ENCODE measurements at places on chromosomes 5 and 9.

DNA sequence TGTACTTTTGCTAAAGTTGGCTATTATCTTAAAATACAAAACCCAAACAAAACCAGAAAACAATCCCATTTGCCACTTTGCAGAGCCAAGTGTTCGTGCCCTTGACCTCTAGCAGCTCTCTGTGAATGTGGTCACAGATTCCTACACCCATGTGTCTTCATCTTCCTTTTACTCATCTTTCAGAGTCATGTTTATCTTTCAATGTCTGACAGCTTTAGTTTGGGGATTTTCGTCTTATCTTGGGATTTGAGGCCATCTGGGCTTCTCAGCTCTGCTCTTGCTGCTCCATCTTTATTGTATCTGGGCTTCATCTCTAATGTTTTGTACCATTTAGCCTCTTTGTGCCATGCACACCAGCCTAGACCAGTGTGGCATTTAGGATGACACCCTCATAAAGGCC, 81.0 kb downstream of the DAPK1 start:
- DNase-seq = no peak

DNA sequence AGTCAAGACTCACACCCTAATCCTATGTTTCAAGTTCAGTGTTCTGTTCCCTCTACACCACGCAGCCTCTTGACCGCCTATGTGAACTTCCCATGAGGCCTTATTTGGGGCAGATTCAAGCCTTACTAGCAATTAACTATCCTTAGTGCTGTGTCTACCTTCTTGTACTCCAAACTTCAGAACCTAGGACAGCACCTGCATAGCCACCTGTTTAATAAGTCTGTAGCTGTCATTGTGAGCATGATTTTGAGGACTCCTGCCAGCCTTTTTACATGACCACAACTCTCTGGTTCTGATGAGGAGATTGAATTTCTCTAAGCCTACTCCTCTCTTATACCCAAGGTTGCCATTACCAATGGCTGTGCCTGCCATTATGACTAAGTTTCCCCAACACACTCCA, 50.8 kb upstream of the PCSK1 start:
- DNase-seq = no peak

GRCh38 chr5:579211-579610, 32.9 kb upstream of the CEP72 start:
- no peak for DNase-seq

DNA sequence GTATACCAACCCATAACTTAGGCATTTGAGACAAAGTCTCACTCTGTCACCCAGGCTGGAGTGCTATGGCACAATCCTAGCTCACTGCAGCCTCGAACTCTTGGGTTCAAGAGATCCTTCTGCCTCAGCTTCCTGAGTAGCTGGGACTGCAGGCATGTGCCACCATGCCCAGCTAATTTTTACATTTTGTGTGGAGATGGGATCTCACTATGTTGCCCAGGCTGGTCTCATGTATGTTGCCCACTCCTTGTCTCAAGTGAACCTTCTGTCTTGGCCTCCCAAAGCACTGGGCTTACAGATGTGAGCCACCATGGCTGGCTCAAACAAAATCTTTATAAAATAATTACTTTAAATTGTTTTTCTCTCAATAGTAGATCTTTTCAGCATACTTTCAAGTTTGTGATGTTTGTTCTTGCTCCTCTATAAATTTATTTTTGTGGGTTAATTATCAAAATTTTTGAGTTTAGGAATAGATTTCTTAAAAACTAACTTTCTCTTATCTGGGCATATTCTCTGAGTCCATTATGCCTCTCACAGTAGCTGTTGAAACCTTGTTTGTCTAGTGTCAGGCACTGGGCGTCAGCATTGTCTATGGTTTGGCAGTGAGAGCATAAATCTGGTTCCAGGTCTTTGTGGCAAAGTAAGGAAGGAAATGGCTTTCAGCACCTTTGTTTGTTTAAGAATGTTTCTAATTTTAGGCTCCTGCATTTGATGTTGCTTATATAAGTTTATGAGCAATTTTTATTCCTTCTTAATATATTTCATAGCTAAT, 38.7 kb downstream of the NLN start:
- DNase-seq = no peak

GRCh38 chr5:95910521-95910920, 51.1 kb downstream of the ELL2 start:
- no peak for DNase-seq

GRCh38 chr5:107257885-107258520, 412.7 kb downstream of the EFNA5 start:
- no peak for DNase-seq

DNA sequence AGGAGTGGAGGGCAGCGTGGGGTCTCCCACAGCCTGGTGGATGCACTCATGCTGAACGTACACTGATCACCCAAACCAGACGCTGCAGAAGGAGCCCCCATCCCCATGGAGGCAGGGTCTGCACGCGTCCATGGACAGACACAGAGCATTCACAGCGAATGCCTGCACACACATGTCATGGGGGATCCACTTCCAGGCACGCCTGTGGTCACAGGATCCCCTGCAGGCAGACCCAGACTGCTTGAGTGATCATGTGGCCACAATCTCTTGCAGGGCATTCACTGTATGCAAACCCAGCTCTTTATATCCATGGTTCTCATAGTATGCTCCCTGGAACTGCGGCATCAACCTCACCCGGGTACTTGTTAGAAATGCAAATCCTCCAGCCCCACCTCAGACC, 5.4 kb downstream of the SNCB start:
- DNase-seq = no peak

DNA sequence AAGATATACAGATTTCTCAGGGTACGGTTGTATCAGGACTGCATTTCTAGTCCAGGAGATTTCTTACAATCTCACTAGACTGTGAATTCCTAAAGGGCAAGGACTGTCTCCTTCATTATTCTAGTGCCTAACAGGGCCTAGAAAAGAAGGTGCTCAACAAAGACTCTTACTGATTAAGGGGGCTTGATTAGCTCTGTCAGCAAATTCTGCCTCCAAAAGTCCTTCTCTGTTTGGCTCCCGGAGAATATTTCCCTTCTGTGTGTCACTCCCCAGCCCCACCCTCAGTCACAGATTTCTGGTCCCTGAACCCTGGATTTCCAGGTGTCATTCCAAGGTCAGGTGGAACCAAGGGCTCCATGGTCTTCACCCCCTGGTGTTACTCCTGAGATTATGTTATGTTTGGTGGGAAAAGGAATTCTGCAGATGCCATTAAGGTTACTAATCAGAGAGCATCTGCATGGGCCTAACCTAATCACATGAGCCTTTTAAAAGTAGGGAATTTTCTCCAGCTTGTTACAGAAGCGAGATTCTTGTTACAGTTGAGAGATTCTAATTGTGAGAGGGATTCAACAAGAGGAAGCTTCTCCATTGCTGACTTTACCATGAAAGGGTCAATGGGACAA, 167.7 kb upstream of the LHFPL2 start:
- DNase-seq = no peak

Measured in stimulated activated CD8-positive, alpha-beta memory T cell treated with anti-CD3 and anti-CD28 coated beads, Interleukin-15, amount 100 ng/mL, for 48 hours (primary cell).